CD4-positive, alpha-beta T cell (primary cell): ENCODE measurements at places on chromosomes 16 and 17. TPM values are rescaled to one million over a fixed set of nuclear protein-coding genes. Genes with fewer than 3 reads are reported as not detected.

- no peak overlapping the region for H3K4me3 ChIP-seq
- peaks cover 51% of the 10 kb centered on the region for H3K36me3 ChIP-seq
- DNase-seq = peak; percentile 15
Measured at GRCh38 chr17:78416791-78417530, 38.5 kb downstream of the PGS1 start.

The SYNGR3 gene
- 3.9 TPM for total RNA-seq

The KRTAP1-1 gene
- total RNA-seq = not detected

The ASB16 gene
- total RNA-seq = not detected

The CLEC19A gene
- total RNA-seq = not detected

The SNAI3 gene
- total RNA-seq = 3.0 TPM

The KRTAP9-3 gene
- not detected for total RNA-seq
